Stimulated activated CD8-positive, alpha-beta memory T cell treated with anti-CD3 and anti-CD28 coated beads, Interleukin-15, amount 100 ng/mL, for 1 hour (primary cell): ENCODE measurements at places on chromosomes 11 and 22.

DNA sequence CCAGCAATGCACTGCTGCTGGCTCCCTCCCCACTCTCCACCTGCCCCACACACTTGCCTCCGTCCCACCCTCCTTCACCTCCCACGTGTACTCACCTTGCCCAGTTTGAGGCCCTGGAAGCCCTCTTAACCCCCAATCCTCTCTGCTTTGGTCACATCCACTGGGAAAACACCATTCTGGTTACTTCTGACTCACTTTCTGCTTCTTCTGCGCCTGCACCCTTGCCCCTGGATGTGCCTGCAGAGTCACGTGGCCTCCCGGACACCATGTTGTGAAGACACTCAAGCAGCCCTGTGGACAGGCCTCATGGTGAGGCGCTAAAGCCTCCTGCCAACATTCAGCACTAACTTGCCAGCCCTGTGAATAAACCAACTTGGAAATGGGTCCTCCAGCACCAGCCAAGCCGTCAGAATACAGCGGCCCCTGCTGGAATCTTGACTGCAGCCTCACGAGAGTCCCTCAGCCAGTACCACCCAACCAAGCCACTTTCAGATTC is 2.6 kb upstream of the NAALADL1 start:
- no peak for DNase-seq

DNA sequence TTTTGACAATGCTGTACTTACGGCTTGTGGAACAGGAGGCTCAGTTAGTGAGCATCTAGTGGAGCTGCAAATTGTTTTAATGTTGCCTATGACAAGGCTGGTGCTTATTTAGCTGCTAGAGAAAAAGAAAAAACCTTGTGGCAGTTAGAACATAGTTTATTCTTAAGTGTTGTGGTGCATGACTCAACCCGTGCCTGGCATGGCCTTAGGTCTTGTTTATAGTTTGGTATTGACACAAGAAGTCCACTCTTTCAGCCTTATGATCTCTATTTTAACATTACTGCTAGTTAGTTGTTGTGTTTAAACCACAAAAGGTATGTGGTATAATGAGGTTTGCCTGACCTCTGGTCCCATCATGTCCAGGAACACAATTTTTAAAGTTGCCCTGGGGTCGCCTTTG is 744.6 kb downstream of the FAM181B start:
- DNase-seq: no peak

DNA sequence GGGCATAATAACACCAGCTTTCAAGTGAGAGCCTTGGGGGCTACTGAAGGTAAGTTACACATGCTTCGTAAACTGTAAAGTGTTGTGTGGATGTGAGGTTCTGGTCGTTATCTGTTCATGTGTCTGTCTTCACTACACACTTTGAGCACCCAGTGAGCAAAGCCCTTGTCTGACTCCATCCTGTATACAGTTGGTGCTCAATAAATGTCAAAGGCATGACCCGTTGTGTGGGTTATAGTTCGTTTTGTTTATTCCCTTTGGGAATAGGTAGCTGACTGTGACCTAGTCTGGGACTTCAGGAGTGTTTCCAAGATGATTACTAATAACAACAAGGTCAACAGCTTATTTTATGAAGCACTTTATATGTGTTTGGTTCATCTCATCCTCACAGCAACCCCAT is 146.9 kb downstream of the MIAT start:
- DNase-seq: no peak

- no peak for DNase-seq
Measured at GRCh38 chr11:117908109-117908895, 20.9 kb downstream of the TMPRSS13 start.

- DNase-seq: no peak
Measured at GRCh38 chr11:94450048-94450447, 43.6 kb downstream of the MRE11 start.

GRCh38 chr11:35239471-35240075 is 100.6 kb downstream of the CD44 start:
- DNase-seq: no peak

DNA sequence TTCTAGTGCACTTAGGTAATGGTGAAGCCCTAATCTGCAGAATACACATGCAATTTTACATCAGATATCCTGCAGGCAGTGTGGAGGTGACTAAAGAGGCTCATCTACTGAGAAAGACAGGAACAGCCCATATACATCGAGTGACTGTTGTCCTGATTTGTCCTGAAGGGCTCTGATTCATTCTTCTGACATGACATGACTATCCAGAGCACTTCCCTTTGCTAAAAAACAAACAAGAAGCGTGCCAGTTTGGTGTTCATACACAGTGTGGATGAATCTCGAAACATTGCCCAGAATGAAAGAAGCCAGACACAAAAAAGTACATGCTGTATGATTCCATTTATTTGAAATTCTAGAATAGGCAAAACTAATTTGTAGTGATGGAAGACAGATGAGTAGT is 48.0 kb upstream of the AMPD3 start:
- DNase-seq: no peak

GRCh38 chr11:112394304-112394703 is 133.6 kb upstream of the PLET1 start:
- DNase-seq: no peak

DNA sequence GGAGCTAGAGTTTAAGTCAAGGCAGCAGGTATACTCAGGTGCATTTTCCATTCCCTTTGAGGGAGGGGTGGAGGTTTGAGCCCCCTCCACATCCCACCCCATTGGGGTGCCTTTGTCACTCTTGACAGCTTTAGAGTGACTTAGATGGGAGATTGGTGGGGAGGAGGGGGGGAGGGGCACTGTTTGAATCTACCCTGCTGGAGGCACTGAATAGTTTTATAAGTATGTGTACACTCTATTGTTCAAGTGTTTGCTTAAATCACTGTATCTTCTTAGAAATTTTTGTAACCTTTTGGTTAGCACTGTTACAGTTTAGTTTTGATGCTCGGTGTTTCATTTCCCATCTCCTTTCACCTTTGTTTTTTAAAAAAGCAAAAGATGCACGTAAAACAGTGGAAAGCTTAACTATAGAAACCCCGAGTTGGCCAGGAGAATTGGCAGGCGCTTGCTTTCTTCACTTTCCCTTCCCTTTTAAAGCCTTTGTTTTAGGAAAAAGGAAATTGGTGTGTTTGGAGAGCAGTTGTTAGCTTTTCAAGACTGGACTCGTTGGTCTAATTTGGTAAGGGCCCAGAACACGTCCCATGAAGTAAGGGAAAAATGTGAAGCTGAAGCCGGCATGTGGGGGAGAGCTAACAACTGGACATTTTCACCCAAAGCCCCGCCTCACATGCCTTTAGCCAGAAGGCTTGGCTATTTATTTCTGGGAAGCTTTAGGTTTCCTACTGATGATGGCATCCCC is 42.8 kb downstream of the TNRC6B start:
- DNase-seq: no peak

- DNase-seq: no peak
Measured at GRCh38 chr11:130456286-130456685, 7.8 kb downstream of the ADAMTS15 start.

- DNase-seq: peak; percentile 65
Measured at GRCh38 chr11:72724851-72725723, 27.1 kb downstream of the ARAP1 start.

- DNase-seq: peak; percentile 8
Measured at GRCh38 chr22:38824585-38824984, 19.2 kb downstream of the NPTXR start.

GRCh38 chr11:27718346-27718862 is 18.1 kb upstream of the BDNF start:
- no peak for DNase-seq

GRCh38 chr11:30483056-30483455 is 103.1 kb downstream of the MPPED2 start:
- DNase-seq: no peak

- DNase-seq: no peak
Measured at GRCh38 chr11:35126000-35126878, 12.7 kb upstream of the CD44 start.

DNA sequence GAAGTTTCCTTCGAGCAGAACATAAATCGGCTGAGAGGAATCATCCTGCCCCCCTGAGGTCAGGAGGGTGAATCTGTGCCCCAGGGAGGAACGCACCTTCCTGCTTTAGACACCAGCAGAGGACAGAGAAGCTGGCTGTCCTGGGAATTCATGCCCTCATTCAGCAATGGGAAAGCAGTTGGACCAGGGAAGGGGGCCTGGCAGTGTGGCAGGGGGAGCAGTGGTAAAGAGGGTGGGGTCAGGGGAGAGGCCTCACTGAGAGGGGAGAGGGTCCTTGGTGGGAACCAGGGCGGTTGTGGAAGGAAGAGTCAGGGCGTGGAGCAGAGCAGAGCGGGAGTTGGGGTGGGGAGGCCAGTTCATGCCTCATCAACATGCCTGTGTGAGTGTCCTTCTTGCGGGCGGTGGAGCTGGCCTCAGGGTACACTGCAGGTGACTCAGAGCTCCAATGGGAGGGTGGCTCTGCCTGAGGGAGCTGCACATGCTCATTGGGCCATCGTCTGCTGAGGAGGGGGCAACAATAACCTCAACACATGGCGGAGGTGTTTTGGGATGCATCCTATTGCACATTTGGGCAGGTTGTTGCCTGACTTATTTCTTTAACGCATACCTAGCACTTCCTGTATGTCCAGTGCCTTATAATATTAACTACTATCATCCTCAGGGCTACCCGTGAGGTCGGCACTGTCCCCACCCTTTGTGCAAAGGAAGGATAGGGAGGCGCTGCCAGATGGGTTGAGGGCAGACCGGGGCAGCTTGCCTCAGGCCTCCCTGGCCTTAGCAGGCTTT is 23.2 kb downstream of the MED15 start:
- no peak for DNase-seq

- no peak for DNase-seq
Measured at GRCh38 chr11:75083217-75083605, 13.5 kb downstream of the OR2AT4 start.

DNA sequence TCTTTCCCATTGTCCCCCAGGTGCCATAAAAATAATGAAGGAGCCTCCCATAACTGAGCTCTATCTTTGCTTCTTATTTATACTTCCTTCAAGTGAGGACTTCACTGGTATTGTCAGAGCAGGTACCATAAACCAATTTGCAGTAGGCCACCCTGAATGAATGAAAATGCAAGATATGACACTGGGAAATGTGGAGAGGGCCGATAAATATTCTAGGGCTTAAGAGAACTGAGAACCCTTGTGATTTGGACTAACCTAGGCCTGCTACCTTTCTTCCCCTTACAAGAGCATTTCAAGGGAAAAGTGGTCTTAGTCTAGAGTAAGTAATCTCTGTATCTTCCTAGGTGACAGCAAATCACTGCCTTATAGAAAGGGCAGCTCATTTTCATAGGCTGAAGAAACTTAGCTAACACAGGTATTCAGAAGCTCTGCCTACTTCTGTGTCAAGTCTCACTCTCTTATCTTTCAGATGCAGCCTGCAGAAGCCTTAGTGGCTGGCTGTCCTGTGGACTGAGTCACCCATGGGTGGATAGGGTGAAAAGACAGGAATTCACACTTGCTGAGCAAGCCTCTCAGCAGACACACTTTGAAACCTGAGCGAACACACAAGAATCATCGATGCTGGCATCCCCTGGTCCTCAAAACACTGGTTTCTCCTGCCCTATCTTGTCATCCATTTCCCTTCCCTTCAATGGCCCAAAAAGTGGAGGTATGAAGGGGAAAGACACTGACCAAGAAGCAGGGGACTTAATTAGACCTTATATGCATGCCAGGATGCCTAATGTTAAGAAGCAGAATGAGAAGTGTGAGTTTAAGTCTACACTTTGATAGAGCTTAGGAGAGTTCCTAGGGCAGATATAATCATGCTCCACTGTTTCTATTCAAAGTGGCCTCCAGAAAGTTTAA is 15.2 kb downstream of the NRIP3 start:
- DNase-seq: no peak

DNA sequence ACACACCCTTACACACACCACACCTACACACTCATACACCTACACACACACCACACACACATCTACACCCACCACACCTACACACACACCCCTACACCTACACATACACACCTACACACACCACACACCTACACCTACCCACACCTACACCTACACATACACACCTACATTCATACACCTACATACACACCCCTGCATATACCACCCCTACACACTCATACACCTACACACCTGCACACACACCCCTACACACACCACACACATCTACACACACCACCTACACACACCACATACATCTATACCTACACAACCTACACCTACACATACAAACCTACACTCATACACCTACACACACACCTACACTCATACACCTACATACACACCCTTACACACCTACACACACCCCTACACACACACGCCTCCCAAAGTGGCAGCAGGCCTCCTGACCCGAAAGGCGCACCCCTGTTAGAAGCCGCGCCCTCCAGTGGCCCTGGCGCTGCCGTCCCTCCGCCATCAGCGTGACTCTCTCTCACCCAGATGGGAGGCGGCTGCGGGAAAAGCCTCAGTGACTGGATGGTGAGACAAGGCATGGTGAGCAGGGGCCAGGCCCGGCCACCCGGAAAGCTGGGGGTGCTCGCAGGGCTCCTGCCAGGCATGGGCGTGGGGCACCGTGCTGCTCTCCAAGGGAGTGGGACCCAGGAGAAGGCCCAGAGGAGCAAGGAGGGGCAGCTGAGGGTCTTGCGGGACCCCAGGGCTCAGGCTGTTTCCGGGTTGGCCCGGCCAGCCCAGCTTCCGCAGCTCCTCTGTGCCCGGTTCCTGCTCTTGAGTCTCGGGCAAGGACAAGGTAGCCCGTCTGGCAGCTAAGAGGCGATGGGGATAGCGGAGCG is 37.0 kb upstream of the HMOX1 start:
- no peak for DNase-seq

GRCh38 chr11:65454311-65454695 is 31.7 kb downstream of the NEAT1 start:
- DNase-seq: no peak

DNA sequence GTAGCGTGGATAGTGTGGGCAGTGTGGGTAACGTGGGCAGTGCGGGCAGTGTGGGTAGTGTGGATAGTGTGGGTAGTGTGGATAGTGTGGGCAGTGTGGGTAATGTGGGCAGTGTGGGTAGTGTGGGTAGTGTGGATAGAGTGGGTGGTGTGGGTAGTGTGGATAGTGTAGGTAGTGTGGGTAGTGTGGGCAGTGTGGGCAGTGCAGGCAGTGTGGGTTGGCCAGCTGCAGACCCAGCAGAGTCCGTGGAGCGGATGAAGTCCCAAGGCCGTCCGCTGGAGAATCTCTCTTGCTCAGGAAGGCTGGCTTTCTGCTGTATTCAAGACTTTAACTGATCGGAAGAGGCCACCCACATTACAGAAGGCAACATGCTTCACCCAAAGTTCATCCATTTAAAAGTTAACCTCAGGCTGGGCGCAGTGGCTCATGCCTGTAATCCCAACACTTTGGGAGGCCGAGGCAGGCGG is 26.1 kb upstream of the KRTAP5-6 start:
- DNase-seq: no peak

GRCh38 chr11:82557274-82557673 is 176.4 kb downstream of the FAM181B start:
- no peak for DNase-seq
